ENCODE measurements at places on chromosomes 1 and 21.

DNA sequence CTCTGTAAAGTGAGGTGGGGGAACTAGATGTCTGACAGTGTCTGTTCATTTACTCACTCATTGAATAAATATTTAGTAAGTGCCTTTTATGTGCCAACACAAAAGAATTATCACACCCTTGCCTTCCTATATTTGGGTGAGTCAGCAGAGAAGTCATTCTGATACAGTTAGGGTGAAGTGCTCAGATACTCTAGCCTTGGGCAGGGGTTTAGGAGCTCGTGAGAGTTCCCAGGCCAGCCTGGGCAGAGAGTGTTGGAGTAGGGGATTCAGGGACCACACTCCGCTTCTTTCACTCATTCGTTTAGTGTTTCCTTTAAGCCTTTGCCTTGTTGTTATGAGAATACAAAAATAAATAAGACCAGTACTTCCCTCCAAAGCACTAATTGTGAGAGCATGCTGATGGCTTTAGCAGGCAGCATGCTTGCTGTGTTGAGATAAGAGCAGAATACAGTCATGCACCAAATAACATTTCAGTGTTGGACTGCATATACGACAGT lies 83.9 kb downstream of the DYRK1A start:
- peak; percentile 60 for DNase-seq

GRCh38 chr1:32817815-32818786 lies 648 bp downstream of the S100PBP start:
- peak; percentile 87 for DNase-seq

DNA sequence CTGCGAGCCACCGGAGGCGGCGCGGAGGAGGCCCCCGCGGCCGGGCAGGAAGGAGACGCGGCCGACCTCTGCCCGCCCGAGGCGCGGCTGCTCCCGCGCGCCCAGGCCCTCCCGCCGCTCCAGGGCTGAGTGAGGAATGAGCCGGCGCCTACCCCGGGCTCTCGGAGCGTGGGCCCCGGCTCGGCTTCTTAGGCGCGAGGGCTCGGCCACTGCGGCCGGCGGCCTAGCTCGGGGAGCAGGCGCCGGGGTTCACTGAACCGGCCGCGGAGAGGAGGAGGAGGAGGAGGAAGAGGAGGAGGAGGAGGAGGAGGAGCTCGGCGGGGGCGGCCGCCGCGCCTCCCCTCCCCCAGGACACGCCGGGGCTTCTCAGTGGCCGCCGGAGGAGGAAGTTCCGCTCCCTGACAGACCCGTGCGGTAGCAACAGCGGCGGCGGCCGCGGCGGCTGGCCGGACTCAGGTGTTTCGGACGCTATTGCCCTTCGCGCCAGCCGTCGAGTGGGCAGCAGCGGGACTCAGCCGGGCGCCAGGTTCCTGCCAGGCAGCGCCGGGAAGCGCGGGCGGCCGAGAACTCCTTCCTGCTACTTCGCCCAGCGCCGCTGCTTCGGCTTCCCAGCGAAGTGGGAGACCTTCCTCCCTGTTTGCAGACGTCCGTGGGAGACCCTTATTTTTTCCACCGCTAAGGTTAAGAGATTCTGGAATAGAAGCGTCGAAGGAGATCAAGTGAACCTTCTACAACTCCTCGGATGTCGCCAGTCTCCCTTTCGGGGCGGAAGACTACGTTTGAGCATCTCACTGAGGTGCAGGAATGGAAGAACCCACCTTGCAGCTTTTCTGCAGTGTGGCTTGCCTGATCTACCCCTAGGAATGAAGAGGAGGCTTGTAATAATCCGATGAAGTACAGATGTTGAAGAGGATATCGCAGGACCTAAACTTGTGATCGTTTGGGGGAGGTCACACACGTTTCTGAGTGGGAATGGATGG lies at the start of gene MAN1A2:
MAN1A2 (plus strand) TSS at position 404 of the 980 bp plus-strand sequence. CDS start 735 bp downstream, outside the sequence.
- DNase-seq = peak; percentile 95

DNA sequence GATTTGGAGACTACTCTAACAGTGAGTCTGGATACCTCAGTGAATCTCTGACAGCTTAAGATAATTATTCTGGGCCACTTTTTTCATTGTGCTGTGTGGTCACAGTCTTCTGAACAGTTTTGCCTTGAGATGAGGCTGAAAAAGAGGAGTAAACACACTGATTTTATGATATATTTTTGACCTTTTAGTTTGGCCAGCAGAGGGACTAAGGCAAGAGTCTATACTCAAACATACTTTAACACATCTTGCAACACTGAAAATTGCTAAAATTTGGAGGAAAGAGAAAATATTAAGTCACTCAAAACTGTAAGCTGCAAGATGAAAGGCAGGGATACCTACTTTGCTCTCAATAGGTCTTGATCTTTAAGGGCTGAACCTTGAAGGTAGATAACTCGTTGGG lies 182.7 kb downstream of the KCNT2 start:
- DNase-seq = no peak

GRCh38 chr1:26743426-26744059 lies 44.2 kb upstream of the PIGV start:
- DNase-seq = no peak

DNA sequence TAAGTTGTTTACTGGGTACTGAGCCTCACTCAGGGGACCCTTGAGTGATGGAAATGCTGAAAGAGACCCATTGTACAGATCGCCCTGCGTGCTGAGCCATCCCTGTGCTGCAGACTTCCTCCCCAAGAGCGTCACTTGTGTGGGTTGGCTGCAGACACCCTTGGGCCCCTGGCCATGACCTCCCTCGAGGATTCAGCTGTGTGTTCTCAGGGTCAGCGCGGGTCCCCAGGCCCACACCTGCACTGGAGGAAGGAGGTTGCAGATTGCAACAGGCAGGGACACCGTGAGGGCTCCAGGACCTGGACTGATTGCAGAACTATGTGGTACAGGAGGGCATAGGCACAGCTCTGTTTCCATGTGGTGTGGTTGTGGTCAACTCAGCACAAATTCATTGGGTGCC lies 4.4 kb downstream of the SNAP47 start:
- no peak for DNase-seq

GRCh38 chr21:36615274-36615964 lies 83.5 kb upstream of the SIM2 start:
- DNase-seq = no peak

DNA sequence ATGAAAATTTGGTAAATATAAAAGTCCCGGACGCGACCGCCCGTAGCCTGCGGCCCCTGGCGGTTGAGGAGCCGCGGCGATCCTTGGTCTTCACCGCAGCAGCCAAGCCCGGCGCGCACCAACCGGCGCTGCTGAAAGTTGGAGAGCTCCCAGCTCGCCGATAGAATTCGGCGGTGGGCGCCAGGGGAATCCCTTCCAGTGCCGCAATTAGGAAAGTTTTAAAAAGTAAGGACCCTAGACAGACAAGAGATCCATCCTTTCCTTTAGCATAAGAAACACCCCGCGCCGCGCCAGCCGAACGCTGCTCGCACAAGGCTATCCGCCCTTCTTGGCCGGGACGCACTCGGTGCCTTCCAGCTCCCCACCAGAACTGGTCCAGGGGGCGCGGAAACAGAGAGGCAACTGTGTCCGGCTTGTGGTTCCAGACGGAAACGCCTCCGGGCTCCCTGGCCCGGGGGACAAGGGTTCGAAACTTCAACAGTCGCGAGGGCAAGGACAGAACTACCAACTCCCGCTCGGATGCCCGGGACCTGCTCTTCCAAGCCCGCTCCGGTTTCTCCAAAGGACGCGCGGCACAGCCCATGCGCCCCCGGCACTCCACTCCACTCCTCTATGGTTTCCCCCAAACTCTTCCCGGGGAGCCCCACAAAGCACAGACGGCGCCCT lies 1.7 kb downstream of the FAM78B start:
- peak; percentile 32 for DNase-seq

DNA sequence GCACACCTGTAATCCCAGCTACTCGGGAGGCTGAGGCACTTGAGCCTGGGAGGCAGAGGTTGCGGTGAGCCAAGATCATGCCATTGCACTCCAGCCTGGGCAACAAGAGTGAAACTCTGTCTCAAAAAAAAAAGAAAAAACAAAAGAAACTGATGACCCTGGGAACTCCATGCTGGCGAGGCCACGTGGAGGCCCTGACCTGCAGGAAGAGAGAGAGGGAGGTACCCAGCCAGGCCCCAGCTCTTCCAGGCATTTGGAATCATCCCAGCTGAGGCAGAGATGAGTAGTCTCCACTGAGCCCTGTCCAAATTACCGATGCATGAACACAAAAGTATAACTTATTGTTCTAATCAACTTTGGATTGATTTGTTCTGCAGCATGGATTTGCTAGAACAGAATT lies 132.0 kb upstream of the ZBTB40 start:
- DNase-seq = no peak

DNA sequence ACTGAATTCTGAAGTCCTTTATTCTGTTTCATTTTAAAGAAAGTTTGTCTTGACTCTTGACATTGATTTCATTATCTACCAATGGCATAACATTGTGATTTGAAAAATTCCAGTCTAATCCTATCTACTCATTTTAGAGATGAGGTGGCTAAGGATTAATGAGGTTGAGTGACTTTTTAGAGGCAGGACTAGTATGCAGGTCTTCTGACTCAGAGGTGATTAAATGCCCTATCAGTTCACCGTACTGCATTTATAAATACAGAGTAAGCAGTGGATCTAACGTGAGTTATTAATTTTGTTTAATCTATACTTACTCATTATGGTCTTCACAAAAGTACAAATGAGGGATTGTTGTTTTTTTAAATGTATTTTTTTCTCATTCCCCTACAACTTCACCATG lies 277.6 kb downstream of the PTBP2 start:
- DNase-seq = no peak

GRCh38 chr1:9763914-9764313 lies 59.9 kb downstream of the CLSTN1 start:
- no peak for DNase-seq
